ENCODE measurements at places on chromosomes 12 and 14.
A peak's percentile ranks its signal among the peaks of the same experiment; 100 is the strongest.

DNA sequence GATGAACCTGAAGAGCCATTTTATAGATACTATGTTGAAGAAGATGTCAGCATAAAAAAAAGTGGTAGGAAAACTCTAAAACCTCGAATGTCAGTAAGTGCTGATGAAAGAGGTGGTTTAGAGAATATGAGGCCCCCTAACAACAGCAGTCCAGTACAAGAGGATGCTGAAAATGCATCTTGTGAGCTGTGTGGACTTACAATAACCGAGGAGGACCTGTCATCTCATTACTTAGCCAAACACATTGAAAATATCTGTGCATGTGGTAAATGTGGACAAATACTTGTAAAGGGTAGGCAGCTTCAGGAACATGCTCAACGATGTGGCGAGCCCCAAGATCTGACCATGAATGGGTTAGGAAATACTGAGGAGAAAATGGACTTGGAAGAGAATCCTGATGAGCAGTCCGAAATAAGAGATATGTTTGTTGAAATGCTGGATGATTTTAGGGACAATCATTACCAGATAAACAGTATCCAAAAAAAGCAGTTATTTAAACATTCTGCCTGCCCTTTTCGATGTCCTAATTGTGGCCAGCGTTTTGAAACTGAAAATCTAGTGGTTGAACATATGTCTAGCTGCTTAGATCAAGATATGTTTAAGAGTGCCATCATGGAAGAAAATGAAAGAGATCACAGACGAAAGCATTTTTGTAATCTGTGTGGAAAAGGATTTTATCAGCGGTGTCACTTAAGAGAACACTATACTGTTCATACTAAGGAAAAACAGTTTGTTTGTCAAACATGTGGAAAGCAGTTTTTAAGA is 17.8 kb upstream of the HSPA2 start:
- peaks cover 14% of the 10 kb centered on the region for H3K36me3 ChIP-seq
- H3K4me3 ChIP-seq: no peak overlapping the region
- H3K27me3 ChIP-seq: no peaks in the 10 kb centered on the region
- H3K27ac ChIP-seq: no peak overlapping the region

- no peak overlapping the region for H3K27ac ChIP-seq
- H3K27me3 ChIP-seq: no peaks in the 10 kb centered on the region
- H3K4me3 ChIP-seq: no peak overlapping the region
- H3K4me1 ChIP-seq: no peaks in the 10 kb centered on the region
- DNase-seq: no peak
These were observed 23.5 kb upstream of the SMAGP start for GRCh38 chr12:51293696-51294095.

DNA sequence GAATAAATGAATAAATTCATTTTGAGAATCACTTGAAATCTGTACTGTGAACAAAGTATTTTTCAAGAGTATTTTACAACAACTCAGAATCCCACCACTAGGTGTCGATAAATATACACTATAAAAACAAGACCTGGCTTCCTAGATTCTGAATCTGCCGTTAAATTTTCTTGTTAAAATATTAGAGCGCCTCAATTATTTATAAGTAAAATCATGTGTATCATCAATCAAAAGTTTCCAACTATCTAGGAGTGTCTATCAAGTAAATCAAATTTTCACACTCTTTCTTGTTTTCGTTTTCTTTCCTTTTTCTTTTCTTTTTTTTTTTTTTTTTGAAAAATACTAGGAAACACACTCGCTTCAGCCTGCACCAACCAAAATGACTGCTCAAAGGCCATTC is 179.2 kb upstream of the DCN start:
- H3K36me3 ChIP-seq: no peaks in the 10 kb centered on the region
- DNase-seq: no peak

DNA sequence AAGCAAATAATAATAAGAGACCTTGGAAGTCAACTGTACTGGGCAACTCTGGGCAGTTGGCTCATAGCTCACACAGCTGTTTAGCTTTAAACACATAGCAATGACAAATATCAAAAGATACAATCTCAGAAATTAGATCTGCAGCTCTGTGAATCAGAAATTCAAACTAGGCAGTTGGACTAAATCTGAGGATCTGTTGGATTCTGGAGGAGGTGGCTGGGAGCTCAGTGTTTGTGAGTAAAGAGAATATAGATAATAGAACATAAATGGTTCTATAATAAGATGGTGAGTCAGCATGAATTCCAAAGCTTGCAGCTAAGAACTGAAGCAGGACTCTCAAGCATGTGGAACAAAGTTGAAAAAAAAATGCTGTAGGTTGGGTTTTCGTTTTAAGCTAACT is 1949.4 kb upstream of the SEL1L start:
- no peak overlapping the region for H3K4me3 ChIP-seq
- no peak for DNase-seq
- no peaks in the 10 kb centered on the region for H3K4me1 ChIP-seq
- H3K27ac ChIP-seq: no peak overlapping the region

GRCh38 chr12:53500142-53500775 is 824 bp upstream of the TARBP2 start:
- H3K4me1 ChIP-seq: peaks cover 42% of the 10 kb centered on the region
- peak; percentile 82 for DNase-seq
- peak overlapping the region; percentile 71 for H3K4me3 ChIP-seq

- no peak for DNase-seq
- no peak overlapping the region for H3K27ac ChIP-seq
- no peaks in the 10 kb centered on the region for H3K36me3 ChIP-seq
- no peak overlapping the region for H3K4me3 ChIP-seq
These were observed 38.1 kb downstream of the ETV6 start for GRCh38 chr12:11687528-11687927.

- no peaks in the 10 kb centered on the region for H3K27me3 ChIP-seq
- peak overlapping the region; percentile 61 for H3K4me3 ChIP-seq
- H3K4me1 ChIP-seq: no peaks in the 10 kb centered on the region
- H3K36me3 ChIP-seq: no peaks in the 10 kb centered on the region
- H3K27ac ChIP-seq: peak overlapping the region; percentile 82
- peak; percentile 80 for DNase-seq
These were observed 5.1 kb upstream of the PSMA3 start for GRCh38 chr14:58239244-58240195.

DNA sequence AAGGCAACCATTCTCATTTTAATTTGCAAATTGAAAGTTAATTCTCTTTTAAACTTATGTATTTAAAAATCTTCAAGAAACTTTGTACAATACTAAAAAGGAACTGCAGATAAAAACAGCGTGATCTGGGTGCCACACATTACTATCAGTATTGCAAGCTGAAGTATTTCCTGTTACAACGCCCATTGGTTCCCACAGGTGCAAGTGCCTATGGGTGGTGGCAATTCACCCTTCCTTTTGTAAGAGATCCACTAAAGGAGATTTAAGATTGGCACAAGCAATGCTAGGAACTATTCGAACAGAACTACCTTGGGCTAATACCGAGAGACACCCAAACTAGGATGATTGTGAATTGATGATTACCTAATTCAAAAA is 13.2 kb downstream of the TAOK3 start:
- peaks cover 25% of the 10 kb centered on the region for H3K4me1 ChIP-seq
- no peaks in the 10 kb centered on the region for H3K27me3 ChIP-seq
- no peak overlapping the region for H3K4me3 ChIP-seq
- H3K27ac ChIP-seq: no peak overlapping the region
- no peaks in the 10 kb centered on the region for H3K36me3 ChIP-seq

GRCh38 chr12:1584326-1584725 is 10.1 kb downstream of the FBXL14 start:
- DNase-seq: no peak
- no peak overlapping the region for H3K27ac ChIP-seq
- no peaks in the 10 kb centered on the region for H3K4me1 ChIP-seq
- H3K4me3 ChIP-seq: no peak overlapping the region
- H3K27me3 ChIP-seq: no peaks in the 10 kb centered on the region

DNA sequence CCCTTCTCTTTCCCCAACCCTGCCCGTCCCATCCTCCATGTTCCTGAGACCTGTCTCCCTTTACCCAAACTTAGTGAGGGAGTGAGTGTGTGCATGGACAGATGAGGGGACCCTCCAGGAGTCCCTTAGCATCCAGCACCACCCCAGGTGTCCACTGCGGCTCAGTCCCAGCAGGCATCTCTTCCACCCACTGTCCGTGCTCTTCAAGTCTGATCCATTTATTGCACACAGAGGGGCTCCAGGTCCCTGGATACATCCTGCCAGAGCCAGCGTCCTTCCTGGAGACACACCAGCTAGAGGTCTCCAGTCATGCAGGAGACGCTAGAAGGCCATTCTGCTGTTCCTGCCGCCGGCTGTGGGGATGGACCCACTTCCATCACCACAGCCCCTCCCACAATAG is 239.2 kb downstream of the ADGRD1 start:
- H3K4me1 ChIP-seq: no peaks in the 10 kb centered on the region
- no peak overlapping the region for H3K4me3 ChIP-seq
- no peak overlapping the region for H3K27ac ChIP-seq

DNA sequence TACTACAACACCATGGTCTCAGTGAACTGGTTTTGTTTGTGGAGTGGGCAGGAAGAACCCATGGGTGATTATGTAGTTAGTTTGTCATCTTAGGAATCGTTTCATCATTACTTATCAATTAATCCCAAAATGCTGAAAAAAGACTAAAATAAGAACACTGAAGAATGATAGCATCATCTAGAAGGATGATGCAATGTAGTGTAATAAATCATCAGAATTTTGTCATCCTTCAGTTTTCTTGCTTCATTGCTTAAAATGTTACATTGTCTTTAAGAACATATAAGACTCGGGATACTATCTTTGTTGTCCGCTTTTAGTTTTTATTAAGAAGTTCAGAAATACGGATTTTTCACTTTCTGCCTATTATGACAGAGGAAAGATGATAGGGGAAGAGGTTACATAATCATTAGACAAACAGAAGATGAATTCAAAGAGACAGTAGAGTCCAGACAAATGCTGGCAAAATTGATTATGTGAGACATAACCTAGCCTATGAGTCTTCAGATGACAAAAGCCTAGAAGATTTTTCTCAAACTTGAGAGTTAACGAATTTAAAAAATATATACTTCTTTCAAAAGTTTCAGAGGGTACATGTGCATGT is 10.8 kb upstream of the SMOC1 start:
- no peaks in the 10 kb centered on the region for H3K36me3 ChIP-seq
- no peaks in the 10 kb centered on the region for H3K4me1 ChIP-seq
- H3K27ac ChIP-seq: no peak overlapping the region
- no peak for DNase-seq
- no peak overlapping the region for H3K4me3 ChIP-seq
- H3K27me3 ChIP-seq: no peaks in the 10 kb centered on the region

GRCh38 chr12:132572106-132572505 is 38.3 kb downstream of the LRCOL1 start:
- no peaks in the 10 kb centered on the region for H3K4me1 ChIP-seq
- H3K27me3 ChIP-seq: no peaks in the 10 kb centered on the region
- H3K36me3 ChIP-seq: peaks cover 37% of the 10 kb centered on the region
- DNase-seq: no peak
- no peak overlapping the region for H3K4me3 ChIP-seq

GRCh38 chr14:20487396-20487725 is 18.0 kb upstream of the RNASE10 start:
- no peak overlapping the region for H3K27ac ChIP-seq
- H3K4me1 ChIP-seq: no peaks in the 10 kb centered on the region
- H3K36me3 ChIP-seq: no peaks in the 10 kb centered on the region
- H3K27me3 ChIP-seq: no peaks in the 10 kb centered on the region

GRCh38 chr12:107560165-107560898 is 125.3 kb upstream of the PWP1 start:
- DNase-seq: no peak
- H3K36me3 ChIP-seq: no peaks in the 10 kb centered on the region
- no peak overlapping the region for H3K27ac ChIP-seq
- H3K4me1 ChIP-seq: no peaks in the 10 kb centered on the region
- H3K27me3 ChIP-seq: no peaks in the 10 kb centered on the region
- H3K4me3 ChIP-seq: no peak overlapping the region

DNA sequence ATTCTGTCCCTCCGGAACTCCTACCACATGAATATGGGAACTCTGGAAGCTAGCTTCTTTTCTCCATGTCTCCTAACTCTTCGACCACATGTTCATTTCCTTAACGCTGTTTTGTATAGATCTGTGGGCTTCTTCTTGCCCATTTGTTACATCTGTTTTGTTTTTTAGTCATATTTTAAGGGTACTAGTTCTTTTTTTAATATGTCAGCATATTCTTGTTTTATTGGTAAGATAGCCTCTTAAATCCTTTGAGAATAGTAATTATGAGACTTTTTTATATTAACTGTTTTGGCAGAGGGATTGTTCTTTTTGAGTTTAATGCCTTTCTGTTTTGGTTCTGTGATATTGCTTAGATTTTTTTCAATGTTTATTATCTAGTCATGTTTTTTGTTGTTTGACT is 70.5 kb downstream of the VRK1 start:
- no peaks in the 10 kb centered on the region for H3K27me3 ChIP-seq
- H3K4me1 ChIP-seq: no peaks in the 10 kb centered on the region
- H3K27ac ChIP-seq: no peak overlapping the region
- DNase-seq: no peak
- H3K4me3 ChIP-seq: no peak overlapping the region
- no peaks in the 10 kb centered on the region for H3K36me3 ChIP-seq

GRCh38 chr14:104352493-104353220 is 214.3 kb downstream of the KIF26A start:
- no peaks in the 10 kb centered on the region for H3K27me3 ChIP-seq
- peaks cover 6% of the 10 kb centered on the region for H3K4me1 ChIP-seq
- no peaks in the 10 kb centered on the region for H3K36me3 ChIP-seq
- no peak overlapping the region for H3K4me3 ChIP-seq
- no peak overlapping the region for H3K27ac ChIP-seq

GRCh38 chr12:124419292-124420040 is 124.6 kb downstream of the RFLNA start:
- H3K4me3 ChIP-seq: no peak overlapping the region
- H3K27ac ChIP-seq: peak overlapping the region; percentile 84
- H3K4me1 ChIP-seq: peaks cover 4% of the 10 kb centered on the region
- peaks cover 26% of the 10 kb centered on the region for H3K36me3 ChIP-seq
- no peak for DNase-seq
- no peaks in the 10 kb centered on the region for H3K27me3 ChIP-seq

DNA sequence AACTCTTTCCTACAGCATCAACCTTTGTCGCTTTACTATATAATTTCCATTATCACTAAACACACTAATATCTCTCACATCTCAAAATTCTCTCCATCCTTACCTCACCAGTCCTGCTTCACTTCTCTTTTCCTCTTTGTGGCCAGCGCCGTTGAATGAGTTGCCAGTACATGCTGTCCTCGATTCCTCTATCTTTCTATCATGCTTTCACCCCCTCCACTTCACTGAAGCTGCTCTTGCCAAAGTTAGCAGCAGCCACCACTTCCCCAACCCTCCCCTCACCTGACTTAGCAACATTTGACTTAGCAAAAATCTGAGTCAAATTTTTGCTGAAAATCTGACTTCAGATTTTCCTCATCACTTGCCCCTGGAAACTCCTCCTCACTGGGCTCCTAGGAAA is 210.4 kb downstream of the ANO6 start:
- no peak for DNase-seq
- peaks cover 6% of the 10 kb centered on the region for H3K4me1 ChIP-seq
- H3K4me3 ChIP-seq: no peak overlapping the region

GRCh38 chr14:102212845-102213244 is 73.1 kb downstream of the WDR20 start:
- no peaks in the 10 kb centered on the region for H3K4me1 ChIP-seq
- DNase-seq: no peak
- no peak overlapping the region for H3K27ac ChIP-seq
- H3K4me3 ChIP-seq: no peak overlapping the region

GRCh38 chr14:78016532-78016931 is 153.6 kb upstream of the NRXN3 start:
- H3K4me3 ChIP-seq: no peak overlapping the region
- no peak overlapping the region for H3K27ac ChIP-seq
- H3K27me3 ChIP-seq: no peaks in the 10 kb centered on the region
